ENCODE measurements at places on chromosomes 11 and 22. TPM values are rescaled to one million over a fixed set of nuclear protein-coding genes. Genes with fewer than 3 reads are reported as not detected.
A peak's percentile ranks its signal among the peaks of the same experiment; 100 is the strongest.

DNA sequence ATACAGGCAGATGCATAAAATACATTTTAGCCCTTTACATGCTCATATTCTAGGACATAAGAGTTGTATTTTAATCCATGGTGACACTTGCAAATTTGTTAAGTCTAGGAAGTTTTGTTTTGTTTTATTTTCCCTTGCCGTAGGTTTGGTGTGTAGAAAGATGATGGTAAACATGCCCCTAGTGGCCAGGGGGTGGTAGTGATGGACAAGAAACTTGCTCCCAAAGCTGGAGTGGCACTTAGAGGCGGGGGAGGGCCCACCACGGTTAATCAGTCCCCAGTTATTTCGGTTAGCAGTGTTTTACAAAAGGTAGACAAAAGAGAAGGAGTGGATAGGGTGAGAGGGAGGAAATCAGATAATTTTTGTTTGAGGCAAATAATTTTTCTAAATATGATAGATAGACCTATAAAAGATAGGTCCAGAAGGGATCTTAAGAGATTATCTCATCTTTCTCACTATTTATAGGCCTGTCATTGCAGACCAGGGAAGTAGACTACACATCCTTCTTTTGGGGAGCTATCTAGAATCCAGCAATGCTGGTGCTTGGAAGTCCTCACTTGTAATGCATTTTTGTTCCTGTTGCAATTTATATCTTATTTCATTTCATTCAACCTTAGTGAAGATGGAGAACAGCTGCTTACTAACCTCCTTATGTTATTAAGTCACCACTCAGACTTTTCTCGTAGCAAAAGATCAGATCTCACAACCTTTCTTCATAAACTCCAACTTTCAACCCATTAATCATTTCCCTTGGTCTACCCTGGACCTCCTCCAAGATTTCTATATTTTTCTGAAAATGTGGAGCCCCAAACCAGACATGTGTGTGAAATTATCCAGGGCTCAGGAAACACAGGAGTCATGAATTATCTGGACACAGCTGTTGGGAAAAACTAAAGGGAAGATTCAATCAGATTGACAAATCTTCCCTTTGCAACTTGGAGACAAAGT, 5.9 kb upstream of the BDNF start:
- no peak for DNase-seq

- peak; percentile 23 for DNase-seq
These were observed 427.9 kb downstream of the JRKL start for GRCh38 chr11:96817482-96818399.

DNA sequence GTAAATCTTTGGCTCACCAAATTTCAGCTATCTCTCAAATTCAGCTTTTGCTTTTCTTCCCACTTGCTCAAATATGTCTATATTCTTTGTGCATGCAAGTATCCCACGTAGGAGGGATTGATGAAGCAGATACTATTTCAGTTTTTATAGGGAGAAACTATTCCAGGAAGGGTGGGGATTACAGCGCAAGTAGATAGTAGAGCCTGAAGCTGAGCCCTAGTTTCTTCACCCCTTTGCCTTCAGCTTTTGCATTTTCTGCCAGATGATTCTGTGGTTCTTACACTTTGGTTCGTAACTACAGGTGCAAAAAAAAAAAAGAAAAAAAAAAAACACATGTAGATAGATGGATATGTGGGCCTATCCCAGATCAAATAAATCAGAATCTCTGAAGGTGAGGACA, 3.1 kb upstream of the ACP2 start:
- DNase-seq = no peak

DNA sequence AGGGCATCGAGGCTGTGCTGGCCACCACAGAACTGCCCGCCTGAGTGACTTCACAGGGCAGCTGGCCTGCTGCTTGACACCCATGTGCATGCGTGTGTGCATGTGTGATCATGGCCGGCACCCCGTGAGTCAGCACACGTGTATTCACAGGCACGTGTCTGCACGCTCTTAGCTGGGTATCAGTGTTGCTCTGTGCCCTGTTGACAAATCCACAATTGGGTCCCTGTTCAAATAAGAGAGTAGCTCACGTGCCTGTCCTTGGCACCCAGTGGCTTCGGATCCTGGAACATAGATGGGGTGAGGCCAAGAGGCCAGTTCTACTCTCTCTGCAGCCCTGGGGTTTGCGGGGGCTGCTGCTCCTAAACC, 14.0 kb downstream of the B3GAT1 start:
- DNase-seq = no peak

STK33 gene
- total RNA-seq = 17.8 TPM

LRRN4CL gene
- 3.1 TPM for total RNA-seq

SEC14L6 gene
- total RNA-seq = 2.4 TPM

ANKRD49 gene
- 28.9 TPM for total RNA-seq
